Activated CD8-positive, alpha-beta memory T cell treated with anti-CD3 and anti-CD28 coated beads for 1 hour (primary cell): ENCODE measurements at places on chromosomes 5 and 9.

DNA sequence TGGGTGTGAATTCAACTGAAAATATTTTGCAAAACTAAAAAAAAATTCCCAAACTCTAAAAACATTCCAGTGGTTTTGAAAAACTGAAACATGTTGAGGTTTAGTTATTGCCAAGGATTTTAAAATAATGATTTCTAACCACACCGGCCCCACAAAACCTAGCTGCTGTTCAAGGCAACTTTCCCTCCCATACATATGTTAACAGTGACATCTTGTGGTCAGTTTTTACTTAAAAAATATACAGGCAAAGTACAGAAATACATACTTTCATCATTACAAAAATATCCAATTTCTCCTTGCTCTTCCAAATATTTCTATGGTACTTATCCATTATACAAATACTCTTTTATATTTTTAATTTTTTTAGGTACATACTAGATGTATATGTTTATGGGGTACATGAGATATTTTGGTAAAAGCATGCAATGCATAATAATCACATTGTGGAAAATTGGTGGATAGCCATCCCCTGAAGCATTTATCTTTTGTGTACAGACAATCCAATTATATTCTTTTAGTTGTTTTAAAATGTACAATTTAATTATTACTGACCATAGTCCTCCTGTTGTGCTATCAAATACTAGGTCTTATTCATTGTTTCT is 34.4 kb upstream of the MRPS30 start:
- DNase-seq = no peak

DNA sequence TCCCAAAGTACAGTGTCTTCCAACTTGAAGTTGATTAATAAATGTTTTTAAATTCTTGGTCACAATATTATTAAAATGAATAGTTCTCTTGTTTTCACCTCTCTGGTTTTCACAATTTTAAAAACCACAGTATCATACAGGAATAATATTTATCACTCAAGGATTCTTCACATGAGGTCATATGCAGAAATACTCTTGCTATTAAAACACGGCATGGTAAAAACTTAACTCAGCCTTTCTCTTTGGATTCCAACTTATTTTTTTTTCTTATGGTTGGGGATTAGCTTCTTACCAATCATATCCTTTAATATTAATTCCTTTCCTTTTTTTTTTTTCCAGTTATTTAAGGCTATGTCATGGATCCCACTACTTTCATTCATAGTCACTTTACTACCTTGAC is 289.4 kb downstream of the ADAMTS6 start:
- DNase-seq = no peak

GRCh38 chr5:50898966-50899365 is 232.5 kb downstream of the PARP8 start:
- no peak for DNase-seq

- no peak for DNase-seq
Observed at GRCh38 chr5:115313052-115313451, 16.6 kb upstream of the CCDC112 start.

DNA sequence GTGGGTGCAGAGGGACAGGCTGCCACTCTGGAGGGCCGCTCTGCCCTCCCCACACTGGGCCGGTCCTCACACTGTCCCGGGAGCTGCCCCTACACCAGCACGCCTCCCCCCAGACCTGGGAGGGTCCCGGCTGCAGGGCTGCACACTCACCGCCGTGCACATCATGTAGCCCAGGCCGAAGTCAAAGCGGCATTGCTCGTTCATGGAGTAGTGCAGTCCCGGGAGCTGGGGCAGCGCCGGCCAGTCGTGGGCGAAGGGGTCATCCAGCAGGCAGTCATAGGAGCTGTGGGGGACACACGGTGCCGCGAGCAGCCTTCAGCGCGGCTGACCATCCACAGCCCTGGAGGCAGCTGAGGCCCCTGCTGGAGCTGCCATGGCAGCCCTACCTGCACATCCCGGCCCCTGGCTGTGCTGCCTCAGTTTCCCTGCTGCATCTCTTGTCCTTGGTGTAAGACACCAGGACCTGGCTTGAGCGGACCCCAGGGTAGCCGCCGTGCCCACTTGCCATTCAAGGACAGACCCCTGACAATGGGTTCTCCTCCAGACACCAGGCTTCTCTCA is 93.2 kb downstream of the ZNF354C start:
- no peak for DNase-seq

DNA sequence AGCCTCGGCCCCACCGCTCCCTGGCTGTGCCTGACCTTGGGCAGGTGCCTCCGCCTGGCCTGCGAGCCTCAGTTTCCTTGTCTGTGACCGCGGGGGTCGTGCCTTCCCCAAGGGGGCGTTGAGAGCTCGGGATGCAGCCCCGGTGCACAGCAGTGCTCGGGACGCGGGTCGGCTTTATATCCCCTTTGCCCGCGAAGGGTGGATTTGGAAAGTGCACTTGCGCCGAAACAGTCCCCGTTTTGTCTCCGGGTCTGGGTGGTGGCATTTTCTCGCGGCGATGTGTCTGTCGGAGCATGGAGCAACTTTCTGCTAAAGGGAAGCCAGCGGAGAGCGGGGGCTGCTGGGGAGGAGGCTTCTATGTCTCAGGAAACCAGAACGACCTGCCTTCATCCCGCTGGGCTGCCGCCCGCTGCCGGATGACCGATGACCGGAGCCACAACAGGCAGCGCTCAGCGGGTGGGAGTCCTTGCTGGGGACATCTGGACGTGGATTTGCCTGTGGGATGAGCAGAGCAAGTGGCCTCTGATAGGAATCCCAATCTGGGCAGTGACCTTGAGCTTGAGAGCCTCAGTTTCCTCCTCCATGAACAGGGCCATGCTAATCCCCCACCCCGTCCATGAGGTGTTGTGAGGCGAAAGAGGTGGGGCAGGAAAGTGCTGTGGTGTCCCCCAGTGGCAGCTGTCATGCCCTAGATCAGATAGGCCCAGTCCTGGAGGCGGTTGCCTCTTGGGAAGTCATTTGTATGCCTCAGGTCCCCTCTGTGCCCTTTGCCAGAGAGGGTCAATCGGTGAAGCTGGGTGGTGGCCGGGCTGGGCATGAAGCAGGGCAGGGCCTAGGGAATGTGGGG is 651 bp downstream of the HRH2 start:
- no peak for DNase-seq

GRCh38 chr9:115517335-115518075 is 399.5 kb upstream of the TNC start:
- no peak for DNase-seq

- no peak for DNase-seq
Observed at GRCh38 chr9:98625728-98626127, 83.0 kb downstream of the GABBR2 start.

DNA sequence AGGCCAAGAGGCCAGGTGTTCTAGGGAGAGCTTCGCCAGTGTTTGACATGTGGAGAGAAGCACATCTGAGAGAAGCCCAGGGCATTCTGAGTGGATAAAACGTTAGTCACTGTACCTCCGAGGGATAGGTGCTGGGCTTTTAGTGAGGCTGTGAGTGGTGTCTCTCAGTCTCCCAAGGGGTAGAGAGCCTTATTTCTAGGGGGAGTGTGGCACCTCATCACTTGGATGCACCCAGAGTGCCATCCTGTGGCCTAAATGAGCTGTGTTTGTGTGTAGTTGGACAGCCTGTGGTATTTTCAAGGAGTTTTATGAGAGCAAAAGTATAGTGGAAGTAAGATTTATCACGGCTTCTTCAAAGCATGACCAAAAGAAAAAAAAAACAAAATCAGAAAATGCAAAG is 1046.9 kb upstream of the WWC1 start:
- DNase-seq = no peak

DNA sequence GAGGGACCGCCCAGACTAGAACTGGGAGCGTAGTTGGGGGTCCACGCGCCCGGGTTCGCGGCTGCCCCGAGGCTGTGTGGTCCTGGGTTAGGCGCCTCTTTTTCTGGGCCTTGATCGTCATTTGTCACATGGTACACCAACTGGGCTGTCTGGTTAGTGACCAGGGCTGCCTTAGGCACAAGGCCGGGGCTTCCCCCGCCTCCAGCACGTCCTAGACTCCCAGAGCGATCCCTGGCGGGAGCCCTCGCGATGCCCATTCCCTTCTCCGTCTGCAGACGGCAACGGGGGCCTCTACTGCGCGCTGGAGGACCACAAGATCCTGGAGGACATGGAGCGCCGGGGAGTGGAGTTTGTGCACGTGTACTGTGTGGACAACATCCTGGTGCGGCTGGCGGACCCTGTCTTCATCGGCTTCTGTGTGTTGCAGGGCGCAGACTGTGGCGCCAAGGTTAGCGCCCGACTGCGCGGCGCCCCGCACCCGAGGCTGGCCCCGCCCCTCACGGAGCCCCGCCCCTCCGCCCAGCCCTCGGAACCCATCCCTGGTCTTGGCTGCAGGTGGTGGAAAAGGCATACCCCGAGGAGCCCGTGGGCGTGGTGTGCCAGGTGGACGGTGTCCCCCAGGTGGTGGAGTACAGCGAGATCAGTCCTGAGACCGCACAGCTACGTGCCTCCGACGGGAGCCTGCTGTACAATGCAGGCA is 1.5 kb downstream of the UAP1L1 start:
- no peak for DNase-seq

DNA sequence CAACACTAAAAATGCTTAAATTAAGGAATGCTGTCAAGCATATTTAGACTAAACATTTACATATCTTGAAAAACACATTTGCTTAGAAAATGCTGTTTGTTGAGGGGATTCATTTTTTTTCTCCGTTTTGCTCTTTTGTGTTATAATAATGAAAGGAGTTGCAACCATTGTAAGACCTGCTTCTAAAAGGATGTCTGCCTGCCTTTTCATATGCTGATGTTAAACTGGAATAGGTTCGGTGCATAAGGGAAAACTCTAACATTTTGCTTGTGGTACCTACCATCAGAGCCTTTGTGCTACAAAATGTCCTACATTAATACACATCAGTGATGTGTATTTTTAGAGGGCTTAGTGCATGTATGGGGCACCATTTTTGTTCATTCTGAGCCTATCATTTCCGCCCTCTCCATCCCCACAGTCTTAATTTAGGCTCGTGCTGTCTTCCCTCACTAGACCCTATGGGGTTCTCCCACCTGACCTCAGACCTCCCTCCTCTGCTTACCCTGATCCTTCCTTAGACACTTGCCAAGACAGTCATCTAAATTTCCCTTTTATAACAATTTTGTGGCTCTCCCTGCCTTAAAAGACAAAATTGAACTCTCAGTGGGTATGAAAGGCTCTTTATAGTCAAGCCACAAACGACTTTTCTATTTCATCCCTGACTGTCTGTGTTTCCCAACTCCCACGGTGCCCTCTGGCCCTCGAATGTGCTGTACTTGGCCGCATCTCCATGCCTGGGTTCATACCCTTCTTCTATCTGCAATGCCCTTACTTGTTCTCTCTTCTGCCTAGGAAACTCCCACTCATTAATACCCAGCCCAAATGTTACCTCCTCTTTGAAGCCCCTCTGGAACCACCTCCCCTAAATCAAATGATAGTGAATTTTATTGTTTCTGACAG is 61.2 kb downstream of the CMYA5 start:
- DNase-seq = no peak

DNA sequence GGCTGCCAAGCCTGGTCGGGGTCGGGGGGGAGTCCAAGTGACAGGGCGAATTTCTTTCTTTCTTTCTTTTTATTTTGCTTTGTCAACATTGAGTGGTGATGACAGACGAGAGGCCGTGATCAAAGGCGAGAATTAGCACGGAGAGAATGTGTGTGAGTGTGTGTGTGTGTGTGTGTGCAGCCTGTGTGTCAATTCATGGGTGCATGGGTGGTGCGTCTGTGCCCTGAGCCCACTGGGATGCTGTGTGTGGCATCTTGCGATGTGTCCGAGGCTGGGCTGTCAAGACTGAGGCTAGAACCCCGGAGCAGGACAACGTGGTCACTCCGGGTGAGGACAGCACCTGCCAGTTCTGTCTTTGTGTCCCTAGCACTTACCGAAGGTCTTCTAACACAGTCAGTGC is 4.7 kb upstream of the FIBCD1 start:
- DNase-seq = no peak

DNA sequence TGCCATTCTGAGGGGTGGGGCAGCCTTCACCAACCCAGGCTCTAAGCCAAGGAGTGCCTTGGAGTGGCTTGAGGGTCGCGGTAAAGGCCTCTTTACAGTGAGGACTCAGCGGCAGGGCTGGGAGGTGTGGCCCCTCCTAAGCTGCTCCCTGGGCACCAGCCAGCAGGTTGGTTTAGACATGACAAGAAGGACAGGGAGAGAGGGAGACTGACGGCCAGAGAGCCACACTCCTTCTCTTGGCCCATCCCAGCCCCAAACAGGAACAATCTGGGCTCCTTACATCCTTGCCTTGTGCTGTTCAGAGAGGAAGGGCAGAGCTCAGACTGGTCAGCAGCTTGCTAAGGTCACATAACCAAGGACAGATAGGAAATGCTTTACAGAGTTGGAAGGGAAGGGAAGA is 94.5 kb downstream of the LMX1B start:
- no peak for DNase-seq

GRCh38 chr5:149154650-149155049 is 13.4 kb downstream of the ABLIM3 start:
- DNase-seq = no peak

DNA sequence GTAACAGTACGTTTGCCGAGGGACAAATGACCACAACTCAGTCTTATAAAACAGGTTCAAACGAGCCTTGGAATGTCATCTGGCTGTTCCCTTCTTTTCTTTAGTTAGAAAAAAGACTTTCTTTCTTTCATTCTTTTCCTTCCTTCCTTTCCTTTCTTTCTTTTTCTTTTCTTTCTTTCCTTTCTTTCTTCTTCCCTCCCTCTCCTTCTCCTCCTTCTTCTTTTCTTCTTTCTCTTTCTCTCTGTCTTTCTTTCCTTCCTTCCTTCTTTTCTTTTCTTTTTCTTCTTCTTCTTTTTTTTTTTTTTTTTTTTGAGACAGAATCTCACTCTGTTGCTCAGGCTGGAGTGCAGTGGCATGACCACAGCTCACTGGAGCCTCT is 9.7 kb upstream of the LAMC3 start:
- DNase-seq = no peak

GRCh38 chr9:79551586-79551985 is 20.2 kb upstream of the TLE4 start:
- no peak for DNase-seq

DNA sequence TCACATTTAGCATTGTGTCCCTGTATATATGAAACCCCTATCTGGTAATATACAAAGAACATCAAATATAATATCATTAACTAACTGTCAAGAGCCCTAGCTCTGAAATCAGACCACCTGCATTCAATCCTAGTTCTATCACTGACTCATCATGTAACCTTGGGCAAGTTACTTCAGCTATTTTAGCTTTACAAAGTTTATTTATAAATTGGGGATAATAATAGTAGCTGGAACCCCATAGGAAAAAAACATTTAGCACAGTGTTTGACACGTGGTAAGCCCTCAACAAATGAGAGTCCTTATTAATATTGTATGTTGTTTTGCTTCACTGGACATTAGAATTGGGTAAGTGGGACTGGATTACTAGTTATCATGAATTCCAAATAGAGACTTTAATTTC is 157.5 kb downstream of the EBF1 start:
- no peak for DNase-seq

DNA sequence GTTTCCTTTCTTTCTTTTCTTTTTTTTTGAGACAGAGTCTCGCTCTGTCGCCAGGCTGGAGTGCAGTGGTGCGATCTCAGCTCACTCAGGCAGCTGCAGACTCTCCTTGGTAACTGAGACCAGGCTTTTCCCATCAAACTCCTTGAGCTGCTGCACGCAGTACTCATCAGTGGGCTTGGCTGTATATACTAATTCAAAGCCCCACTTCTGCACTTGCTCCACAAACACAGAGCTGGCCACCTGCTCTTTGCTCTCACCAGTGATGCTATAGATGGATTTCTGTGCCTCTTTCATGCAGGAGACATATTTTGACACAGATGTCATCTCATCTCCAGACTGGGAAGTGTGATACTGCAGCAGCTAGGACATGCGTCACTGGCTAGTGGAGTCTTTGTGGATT is 252.7 kb downstream of the AP3B1 start:
- DNase-seq = no peak

- no peak for DNase-seq
Observed at GRCh38 chr9:101586651-101587050, 8.1 kb downstream of the PPP3R2 start.

- DNase-seq = no peak
Observed at GRCh38 chr5:74543162-74543995, 97.1 kb downstream of the ENC1 start.
